Stimulated activated CD4-positive, alpha-beta T cell treated with anti-CD3 and anti-CD28 coated beads, Interleukin-15, amount 100 ng/mL, for 24 hours (primary cell): ENCODE measurements at places on chromosomes 7 and 10.

- DNase-seq: no peak
Observed at GRCh38 chr10:130627346-130628045, 491.3 kb downstream of the GLRX3 start.

- no peak for DNase-seq
Observed at GRCh38 chr10:89216056-89216455, 8.9 kb upstream of the CH25H start.

- DNase-seq: no peak
Observed at GRCh38 chr7:90642978-90643377, 46.9 kb downstream of the CDK14 start.

DNA sequence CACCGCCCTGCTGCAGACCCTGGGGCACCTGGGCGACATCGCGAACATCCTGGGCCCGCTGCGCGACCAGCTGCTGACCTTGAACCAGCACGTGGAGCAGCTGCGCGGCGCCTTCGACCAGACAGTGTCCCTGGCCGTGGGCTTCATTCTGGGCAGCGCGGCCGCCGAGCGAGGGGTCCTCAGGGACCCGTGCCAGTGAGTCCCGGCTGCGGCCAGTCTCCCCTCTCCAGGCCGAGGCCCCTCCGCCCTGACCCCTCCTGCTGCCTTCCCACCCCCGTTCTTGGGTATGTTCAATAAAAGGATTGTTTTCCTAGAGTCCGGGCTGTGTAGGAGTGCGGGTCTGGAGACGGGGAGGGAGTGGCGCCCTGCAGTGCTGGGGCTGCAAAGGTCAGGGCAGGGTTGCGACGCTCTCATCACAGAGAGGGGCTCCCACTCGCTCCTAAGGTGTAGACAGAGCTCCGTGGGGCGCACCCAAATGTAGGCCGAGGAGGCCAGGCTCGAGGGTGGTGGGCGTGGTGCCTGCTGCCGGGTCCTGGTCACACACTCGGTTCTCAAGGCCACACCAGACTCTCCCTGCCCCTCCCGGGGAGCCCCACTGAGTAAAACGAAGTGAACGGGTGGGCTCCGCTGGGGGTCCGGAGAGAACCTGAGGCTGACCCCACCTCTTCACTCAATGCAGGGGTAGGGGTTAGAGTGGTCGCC is 1.4 kb downstream of the UTF1 start:
- DNase-seq: no peak

- DNase-seq: no peak
Observed at GRCh38 chr10:5668429-5668828, 2.0 kb upstream of the ASB13 start.

DNA sequence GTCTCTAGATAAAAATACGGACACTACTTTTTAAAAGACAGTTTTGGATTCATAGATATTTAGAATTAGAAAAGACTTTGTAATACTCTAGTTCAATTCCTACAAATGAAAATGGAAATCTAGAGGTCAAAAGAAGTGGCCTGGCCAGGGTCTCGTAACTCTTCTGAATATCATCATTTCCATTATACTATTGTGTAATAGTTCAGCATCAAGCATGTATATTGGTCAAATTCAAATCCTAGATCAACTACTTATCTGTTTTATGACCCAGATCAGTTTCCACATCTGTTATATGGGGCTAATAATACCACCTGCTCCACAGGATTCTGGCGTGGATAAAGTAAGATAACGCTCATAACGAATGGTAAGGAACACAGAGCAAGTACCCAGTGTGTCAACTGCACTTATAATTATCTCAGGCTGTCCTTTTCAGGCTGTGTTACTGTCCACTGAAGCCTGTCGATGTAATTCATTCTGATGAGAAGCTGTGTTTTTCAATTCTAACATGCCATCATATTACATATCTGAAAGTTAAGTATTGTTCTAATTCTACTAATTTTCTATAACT is 54.3 kb downstream of the ARHGAP21 start:
- DNase-seq: no peak

DNA sequence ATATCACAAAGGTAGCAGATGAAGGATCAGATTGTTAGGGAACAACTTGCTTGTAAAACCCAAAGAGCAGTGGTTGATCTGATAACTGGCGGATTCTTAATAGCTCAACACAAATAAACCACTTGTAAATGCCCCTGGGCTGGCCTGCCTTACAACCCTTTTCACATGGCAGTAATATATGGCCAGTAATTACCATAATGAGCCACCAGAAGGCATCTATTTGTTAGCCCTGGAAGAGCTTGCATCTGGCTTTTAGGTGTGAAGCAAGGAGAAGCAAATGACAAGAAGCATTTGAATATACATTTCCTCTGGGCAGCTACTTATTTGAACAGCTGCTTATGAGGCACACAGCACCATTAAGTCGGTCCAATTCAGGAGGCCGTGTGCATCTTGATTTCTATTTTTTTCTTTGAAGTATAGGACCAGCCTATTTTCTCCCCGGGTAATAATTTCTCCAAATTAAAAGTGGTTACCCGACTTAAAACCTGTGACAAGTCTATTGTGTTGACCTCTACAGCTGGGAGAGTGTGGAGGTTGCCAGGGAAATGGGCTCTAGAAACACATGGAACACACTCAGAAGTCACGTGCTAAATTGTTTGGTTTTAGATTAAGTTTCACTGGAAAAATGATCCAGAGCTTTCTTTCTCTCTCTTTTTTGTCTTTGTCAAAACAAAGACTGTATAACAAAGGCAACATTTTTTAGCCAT is 113.4 kb downstream of the SEM1 start:
- no peak for DNase-seq

GRCh38 chr10:63409465-63410027 is 56.2 kb downstream of the JMJD1C start:
- DNase-seq: no peak

DNA sequence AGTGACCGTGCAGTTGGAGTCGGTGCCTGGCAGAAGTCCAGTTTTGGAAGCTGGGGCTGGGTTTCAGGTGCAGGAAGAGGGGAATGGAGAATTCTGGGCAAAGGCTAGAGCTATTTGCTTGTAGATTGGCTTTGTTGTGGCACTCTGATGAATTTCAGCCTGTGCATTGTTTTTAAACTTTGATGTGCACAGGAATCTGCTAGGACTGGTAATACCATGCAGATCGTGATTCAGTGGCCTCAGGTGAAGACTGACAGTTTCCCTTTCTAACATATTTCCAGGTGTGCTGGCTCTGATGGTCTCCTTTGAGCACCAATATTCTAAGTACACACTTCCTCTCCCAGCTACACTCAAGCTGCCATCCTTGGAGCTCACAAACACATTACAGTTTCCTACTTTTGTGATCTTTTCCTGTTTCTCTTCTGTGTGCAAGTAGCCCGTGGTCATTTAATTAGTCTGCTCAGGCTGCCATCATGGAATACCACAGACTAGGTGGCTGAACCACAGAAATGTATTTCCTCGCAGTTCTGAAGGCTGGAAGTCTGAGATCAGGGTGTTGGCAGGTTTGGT is 55.6 kb downstream of the NOC3L start:
- DNase-seq: no peak

DNA sequence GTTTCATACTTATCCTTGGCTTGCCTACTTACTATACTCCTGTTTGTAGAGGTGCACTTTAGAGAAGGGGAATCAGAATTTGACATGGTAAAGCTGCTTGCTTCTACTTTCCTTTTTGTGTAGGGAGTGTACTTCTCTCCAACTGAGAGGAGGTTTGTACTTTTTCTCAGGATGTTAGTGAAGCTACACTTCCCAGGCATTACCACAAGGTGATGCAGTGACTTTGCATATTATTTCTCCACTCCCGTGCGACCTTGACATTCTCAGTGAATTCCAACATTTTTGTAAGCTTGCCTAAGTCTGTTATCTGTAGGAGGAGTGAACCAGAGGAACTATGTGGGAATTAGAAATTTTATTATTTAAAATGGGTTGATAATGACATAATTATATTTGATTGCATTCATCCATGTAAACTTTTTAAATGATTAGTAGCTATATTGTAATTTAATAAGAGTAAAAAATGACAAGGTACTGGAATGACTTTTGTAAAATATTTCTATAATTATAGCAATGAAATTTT is 5.2 kb downstream of the TAX1BP1 start:
- DNase-seq: no peak

GRCh38 chr10:51602326-51602725 is 97.1 kb downstream of the CSTF2T start:
- DNase-seq: no peak

- DNase-seq: no peak
Observed at GRCh38 chr10:34719746-34720145, 95.3 kb downstream of the PARD3 start.

- DNase-seq: no peak
Observed at GRCh38 chr7:122675621-122676020, 23.3 kb downstream of the RNF133 start.

DNA sequence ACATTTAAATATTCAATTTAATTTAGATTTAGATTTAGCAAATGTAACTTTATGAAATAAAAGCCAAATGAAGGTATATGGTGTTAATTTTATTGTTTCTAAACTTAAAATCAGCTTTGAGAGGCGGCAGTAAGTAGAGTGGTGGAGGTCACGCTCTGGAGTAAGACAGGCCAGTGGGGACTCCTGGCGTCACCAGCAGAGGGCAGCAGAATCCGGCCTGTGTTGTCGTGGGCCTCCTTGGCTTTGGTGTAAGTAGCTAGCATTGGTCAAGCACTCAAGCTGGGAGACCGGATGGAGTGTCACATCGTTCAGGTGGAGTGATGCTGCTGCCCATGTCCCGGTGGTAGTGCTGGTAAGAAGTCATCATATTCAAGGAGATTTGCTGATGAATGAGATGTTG is 98.7 kb upstream of the DNAJB6 start:
- DNase-seq: no peak

DNA sequence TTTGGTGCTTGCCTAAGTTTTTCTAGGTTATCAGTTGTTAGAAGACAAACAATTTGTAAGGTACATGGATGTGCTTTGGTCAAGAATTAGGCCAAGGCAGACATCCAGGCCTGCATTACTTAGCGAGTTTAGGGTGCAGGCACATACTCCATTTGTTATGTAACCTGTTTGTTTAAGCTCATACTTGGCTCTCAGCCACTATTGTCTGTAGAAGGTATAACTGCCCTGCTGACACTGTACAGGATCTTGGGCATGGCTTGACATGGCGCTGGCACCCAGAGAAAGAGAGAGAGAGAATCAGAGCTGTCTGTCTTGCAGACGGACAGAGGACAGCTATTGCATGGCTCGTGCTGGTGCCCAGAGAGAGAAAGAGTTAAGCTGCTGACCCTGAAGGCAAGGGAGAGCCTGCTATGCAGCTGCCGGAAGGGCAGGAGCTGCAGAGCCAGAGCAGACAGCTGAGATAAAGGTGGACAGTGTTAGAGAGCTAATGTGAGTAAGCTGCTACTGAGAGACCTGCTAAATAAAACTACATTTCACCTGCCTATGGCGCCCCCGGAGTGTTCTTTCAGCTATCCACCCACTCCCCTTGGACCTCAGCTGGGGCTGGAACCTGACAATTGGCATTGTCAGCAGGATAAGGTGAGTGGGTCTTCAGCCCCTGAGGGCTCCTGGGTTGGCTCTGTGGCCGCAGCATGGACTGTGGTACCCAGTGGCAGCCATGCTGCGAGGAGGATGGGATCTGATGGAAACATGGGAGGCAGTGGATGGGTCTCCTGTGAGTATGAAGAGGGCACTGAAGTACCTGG is 120.9 kb upstream of the TMEM106B start:
- no peak for DNase-seq

- DNase-seq: no peak
Observed at GRCh38 chr7:73885975-73886798, 25.2 kb downstream of the TMEM270 start.

- no peak for DNase-seq
Observed at GRCh38 chr7:1062296-1063294, 18.2 kb downstream of the GPR146 start.

- no peak for DNase-seq
Observed at GRCh38 chr10:72063703-72064391, 24.5 kb downstream of the SPOCK2 start.
